ENCODE measurements at places on chromosomes 7 and 10.

GRCh38 chr7:43729924-43730248 is 563 bp upstream of the COA1 start:
- no peak for DNase-seq

GRCh38 chr7:130912082-130912861 is 178.3 kb upstream of the KLF14 start:
- DNase-seq = peak; percentile 34

- DNase-seq = no peak
Measured at GRCh38 chr7:19145434-19146115, 354 bp upstream of the FERD3L start.

DNA sequence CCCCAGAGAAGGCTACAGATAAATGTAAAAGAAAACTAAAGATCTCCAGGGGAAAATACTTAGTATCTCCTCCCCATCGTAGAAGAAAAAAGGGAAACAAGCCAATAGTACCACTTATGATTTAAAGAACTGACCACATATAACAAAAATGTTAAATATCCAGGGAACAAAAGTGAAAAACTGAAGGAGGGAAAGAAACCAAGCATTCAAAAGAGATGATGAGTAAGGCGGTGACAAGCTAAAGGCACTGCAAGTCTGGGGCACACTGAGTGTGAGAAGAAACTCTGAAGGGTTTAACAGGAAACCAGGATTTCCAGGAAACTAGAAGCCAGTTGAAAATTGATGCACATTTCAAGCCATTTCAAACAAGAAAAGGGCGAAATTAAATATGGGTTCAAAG is 226.3 kb downstream of the AHR start:
- DNase-seq = no peak

DNA sequence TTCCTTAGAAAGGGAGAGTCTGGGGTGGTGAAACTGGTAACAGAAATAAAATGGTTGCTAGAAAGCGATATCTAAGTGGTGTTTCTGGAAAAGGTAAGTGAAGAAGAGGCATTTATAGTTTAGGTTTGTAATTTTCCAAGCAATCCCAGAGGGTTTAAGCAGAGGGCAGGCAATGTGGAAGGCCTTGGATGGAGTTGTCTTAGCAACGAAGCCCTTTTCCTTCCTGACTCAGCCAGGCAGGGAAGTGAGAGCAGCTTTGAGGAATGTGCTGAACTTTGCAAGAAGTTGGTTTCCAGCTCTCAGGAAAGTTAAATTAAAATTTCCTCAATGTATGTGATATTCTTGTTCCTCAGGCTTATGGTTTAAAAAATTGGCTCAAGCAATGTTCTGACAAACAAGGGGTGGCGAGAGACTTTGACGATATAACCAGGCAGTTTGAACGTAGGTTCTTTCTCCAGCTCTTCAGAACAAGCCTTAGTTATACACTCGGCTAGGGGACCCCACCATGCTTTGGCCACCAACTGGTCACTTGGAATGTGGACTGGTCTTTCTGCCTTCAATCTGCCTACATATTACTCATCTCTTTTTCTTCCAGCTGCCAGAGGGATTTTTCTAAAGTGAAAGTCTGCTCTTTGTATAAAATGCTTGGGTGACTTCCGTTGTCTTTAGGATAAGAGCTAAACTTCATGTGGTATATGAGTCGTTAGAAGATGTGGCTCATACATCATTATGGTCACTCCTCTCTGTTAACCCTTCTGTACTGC is 66.9 kb upstream of the SLC25A13 start:
- DNase-seq = peak; percentile 78

- DNase-seq = no peak
Measured at GRCh38 chr7:142452791-142453190, 194.9 kb upstream of the PRSS58 start.

DNA sequence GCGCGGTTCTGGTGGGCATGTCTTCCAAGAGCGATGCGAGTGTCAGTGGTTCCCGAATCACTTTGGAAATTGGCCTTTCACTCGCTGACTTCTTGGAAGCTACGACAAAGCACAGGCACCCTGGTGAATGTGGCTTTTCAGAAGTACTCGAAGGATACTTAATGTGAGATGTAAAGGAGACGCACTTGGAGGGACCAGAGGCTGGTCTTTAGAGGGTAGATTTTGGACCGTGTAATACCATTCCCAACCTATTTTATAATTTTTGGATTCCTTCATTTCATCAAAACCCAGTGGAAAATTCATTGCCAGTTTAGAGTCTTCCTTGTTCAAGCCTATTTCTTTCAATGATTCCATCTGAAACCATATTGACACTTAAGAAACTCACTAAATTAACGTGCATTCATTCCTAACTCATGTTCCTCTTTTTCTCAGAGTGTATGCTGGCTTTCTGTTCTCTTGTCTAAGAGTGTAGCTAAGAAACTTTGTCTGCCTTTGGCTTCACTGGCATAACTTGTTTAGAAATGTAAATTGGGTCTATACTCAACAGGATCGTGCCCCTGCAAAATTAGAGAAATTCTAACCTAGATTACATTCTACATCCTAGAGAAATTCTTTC is 645 bp upstream of the COPG2 start:
- no peak for DNase-seq

- no peak for DNase-seq
Measured at GRCh38 chr7:2016761-2017480, 215.8 kb downstream of the MAD1L1 start.

GRCh38 chr7:128879939-128880746 is 17.5 kb downstream of the ATP6V1F start:
- peak; percentile 94 for DNase-seq

- DNase-seq = no peak
Measured at GRCh38 chr7:30902466-30902865, 9.2 kb upstream of the AQP1 start.

DNA sequence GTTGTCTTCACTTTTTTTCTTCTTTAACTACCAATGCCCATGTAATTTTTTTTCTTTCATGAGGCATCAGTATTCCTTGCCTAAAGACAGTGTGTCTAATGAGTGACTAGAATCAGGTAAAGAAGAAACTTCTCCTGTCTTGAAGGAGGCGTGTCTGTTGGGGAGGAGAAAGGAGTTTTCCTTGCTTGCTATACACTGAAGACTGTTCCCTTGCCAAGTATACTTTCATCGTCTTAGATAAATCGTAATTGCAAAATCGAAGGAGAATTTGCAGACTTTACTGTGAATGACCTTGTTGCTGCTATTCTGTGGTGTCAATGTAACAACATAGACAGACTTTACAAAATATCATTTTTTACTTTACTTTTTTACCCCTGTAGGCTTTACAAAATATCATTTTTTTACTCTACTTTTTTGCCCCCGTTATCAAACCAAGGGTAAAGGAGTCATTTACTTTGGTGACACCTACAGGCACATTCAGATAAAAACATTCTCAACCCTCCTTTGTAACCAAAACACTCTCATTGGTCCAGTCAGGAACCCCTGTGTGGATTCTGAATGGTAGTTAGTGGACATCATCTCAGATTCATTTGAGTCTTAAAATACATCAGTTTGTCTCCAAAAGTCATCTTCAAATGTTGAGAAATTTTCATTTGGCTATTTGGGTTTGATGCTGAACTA is 232.4 kb downstream of the AHR start:
- no peak for DNase-seq

GRCh38 chr10:60139798-60140566 is 233.6 kb upstream of the CCDC6 start:
- peak; percentile 14 for DNase-seq

DNA sequence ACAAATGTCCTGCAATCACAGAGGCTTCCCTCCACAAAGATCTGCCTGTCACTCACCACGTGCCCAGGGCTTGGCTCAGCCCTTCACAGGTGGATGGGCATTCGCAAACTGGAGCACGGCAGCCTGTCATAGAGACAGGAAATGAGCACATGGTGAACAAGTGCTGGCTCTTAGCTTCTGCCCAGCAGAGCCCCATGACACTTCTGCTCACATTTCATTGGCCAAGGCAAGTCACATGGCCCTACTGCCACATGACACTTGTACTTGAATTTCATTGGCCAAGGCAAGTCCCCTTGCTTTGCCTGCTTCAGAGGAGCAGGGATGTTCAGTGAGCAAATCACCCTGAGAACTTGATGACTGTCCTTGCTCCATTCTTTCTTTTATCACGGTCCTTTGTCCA is 110.8 kb upstream of the PPP2R2D start:
- no peak for DNase-seq

- peak; percentile 58 for DNase-seq
Measured at GRCh38 chr7:18086165-18087025, 58.7 kb upstream of the PRPS1L1 start.

DNA sequence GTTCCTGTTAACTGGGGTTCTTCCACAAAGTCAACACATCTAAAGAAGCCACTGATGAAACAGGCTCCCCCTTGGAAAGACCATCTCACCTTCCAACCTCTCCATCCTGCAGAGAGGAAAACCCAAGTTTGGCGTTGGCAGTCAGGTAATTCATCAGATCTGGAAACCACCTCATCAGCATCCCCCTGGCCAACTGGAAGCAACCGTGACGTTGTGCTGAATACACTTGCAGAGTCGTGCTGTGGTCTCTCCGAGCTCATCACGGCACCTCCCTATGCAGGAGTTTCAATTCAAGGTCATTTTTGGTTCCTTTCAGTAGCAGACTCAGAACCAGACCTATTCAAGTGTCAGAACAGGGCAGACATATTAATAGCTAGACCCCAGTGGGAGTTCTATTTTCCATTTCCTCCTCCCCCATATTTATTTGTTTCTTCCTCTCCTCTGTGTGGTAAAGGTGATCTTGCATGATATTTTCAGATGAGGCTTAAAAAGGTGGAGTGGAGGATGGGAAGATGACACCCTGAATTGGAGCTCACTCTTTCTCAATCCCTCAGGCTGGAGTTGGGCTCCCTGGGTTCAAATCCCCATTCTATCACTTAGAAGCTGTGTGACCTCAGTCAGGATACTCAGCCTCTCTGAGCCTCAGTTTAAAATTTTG is 149.1 kb upstream of the ADO start:
- no peak for DNase-seq

DNA sequence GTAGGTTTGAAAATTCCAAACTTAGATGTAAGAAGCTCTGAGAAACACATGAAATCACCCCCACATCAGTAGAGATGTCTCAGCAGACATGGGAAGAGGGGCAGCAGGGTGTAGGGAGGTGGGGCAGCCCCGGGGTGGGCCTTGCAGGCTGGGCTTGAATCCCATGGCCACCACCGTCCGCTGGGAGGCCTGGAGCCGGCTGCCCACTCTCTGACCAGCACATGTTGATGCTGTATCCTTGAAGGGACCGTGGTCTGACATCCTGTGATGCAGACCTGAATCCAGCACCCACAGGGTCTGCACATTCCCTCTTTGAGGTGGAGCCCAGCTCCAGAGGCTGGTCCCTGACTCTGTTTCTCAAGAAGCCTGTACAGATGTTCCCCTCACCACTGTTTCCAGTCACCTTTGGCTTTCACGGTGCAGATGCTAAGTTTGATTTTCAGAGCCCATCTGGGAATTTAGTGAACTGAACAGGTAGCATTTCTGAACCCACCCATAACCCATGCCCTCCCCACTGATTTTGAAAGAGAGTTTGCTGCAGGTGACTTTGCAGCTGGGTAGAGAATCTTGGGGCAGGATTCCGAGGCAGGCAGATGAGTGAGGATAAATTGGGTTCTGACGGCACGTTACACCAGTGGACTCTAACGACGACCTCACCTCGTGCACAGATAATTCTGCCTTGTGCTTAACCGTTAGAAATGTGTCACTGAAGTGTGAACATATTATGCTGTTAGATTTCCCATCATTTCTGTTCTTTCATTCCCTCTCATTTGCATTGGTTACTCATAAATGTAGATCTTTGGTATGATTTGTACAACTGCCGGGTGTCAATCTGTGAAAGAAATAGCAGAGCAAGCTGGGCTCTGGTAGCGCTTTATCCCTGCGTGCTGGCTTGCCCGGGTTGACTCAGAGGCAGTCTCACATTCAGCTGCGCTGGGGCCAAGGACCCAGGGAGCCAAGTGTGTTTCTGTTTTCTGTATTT is 45.7 kb downstream of the IKZF1 start:
- no peak for DNase-seq

DNA sequence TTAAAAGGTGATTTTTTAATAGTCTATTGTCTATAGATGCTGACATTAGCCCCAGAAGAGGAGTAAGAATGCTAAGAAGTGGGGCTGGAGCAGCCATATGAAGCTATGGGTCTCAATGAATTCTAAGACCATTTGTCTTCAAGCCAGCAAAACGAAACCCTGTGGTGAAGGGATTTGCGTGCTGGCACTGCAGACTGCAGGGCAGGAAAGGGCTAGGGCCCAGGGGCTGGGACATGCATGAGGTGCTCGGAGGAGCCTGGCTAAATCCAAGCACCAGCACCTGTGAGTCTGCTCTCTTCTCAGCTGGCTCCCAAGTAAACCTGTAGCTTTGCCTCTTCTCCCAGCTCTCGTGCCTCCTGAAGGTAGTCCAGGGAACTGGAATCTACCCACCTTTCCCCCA is 1.3 kb upstream of the NDST2 start:
- no peak for DNase-seq

GRCh38 chr10:103451091-103451813 is 918 bp downstream of the CALHM2 start:
- peak; percentile 87 for DNase-seq

DNA sequence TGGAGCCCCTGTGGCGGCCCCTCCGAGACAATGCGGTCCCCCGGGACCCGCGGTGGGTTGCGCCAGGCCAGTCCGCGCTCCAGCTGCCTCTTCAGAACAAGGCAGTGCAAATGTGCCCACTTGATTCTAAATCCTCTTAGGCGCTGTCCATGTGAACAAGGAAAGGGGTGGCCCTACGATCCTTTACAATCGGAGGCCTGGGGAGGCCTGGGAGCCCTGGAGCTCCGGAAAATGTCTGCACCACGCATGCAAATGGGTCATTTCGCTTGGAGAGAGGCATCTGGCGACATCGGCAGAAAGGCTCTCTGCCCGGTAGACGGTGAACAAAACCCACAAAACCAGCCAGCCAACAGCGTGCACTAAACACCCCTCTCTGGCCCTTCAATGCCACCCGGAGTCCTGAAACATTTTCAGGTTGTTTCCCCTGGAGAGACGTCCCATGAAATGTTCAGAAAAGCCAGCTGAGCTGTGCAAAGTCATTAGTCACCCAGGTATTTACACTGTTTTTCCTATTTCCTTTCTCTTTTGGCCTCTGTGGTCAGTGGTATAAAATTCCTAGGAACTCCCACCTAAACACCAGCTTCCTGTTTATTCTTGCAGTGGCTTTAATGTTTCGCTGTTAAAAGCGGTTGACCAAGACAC is 102.8 kb upstream of the ZNF438 start:
- DNase-seq = peak; percentile 37

DNA sequence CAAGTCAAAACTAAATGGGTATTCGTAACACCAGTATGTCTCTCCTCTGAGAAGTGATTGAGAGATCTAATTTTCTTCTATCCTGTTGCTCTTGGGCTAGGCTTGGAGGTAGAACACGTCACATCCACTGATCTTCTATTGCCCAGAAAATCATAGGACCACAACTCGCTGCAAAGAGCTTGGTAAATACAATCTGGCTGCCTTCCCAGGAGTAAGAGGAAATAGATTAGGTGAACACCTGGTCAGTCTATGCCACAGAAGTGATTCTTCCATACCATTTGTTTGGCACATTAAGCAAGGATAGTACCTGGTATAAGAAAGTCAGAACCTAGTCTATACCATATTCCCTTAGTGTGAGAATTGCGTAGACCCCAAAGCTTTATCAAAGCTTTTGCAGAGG is 129.3 kb upstream of the PHYHIPL start:
- DNase-seq = no peak

GRCh38 chr7:1981878-1982230 is 250.9 kb downstream of the MAD1L1 start:
- DNase-seq = no peak
